ENCODE measurements at places on chromosomes 7 and 10.

- no peak for DNase-seq
Observed at GRCh38 chr7:86904949-86905834, 154.3 kb downstream of the ELAPOR2 start.

DNA sequence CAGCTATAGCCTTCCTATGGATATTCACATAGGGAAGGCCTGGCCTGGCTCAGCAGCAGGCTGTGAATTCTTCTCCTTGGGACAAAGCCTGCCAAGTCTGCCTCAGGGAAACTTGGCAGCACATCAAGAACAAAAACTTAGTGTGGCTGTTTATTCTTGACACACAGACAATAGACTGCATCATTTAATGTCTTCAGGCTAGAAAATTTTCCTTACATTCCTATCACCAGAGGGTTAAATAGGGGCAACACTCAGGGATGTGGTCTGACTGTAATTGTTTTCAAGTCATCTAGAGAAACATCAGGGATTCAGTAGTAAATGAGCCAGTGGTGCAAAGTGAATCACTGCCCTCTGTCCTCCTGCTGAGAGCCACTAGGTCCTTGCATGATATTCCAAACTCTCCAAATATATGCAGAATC lies 137.3 kb downstream of the SEMA3C start:
- no peak for DNase-seq

GRCh38 chr10:84204610-84205009 lies 10.3 kb downstream of the CDHR1 start:
- DNase-seq = no peak

DNA sequence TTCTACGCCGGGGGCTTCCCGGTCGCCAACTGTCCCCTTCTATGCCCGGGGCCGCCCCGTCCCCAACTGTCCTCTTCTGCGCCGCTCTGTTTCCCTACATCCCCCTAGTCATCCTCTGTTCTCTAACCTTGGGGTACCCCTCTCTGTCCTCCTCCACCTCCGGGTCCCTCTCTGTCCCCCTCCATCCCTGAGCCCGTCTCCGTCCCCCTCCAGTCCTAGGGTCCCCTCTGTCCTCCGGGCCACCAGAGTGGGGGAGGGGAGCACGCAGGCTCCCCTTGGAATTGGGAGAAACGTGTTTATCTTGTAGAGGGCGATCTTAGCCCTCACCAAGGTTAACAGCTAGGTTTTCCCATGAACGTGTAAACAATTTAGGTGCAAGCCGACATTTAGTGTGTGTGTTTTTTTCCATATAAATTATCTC lies 852 bp upstream of the KLF6 start:
- DNase-seq = no peak

- no peak for DNase-seq
Observed at GRCh38 chr7:16846601-16847165, 35.1 kb downstream of the AGR3 start.

GRCh38 chr10:78768876-78769275 lies 299.9 kb upstream of the ZMIZ1 start:
- no peak for DNase-seq

- DNase-seq = no peak
Observed at GRCh38 chr7:74400420-74401136, 53.1 kb upstream of the GTF2IRD1 start.
